ENCODE measurements at places on chromosomes 6 and 20.
A peak's percentile ranks its signal among the peaks of the same experiment; 100 is the strongest.

GRCh38 chr6:100488244-100488643, 23.5 kb upstream of the SIM1 start:
- no peak for DNase-seq

GRCh38 chr20:62899633-62900051, 26.7 kb downstream of the DIDO1 start:
- peak; percentile 37 for DNase-seq

DNA sequence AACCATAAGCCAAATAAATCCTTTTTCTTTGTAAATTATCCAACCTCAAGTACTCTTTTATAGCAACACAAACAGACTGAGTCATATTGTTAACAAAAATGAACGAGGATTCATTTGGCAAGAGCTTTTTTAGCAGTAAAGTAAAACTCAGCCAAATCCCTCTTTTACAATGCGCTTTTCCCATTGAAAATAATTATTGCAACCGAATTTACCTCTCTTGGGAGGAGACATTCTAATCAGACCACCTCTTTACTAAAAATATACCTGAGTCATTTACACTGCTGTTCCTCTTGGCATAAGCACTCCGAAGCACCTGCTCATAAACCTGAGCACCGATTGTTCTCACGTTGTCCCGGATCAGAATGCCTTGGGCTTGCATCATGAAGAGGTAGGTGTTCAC, 57.4 kb downstream of the B4GALT5 start:
- no peak for DNase-seq

DNA sequence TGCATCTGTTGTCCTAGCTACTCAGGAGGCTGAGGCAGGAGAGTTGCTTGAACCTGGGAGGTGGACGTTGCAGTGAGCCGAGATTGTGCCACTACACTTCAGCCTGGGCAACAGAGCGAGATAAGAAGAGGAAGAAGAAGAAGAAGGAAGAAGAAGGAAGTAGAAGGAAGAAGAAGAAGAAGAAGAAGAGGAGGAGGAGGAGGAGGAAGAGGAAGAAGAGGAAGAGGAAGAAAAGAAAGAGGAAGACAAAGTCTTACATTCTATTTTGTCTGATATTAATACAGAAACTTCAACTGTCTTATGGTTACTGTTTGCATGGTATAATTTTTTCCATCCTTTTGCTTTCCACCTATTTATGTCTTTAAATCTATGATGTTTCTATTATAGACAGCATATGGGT, 7.2 kb upstream of the NELFCD start:
- DNase-seq: no peak

DNA sequence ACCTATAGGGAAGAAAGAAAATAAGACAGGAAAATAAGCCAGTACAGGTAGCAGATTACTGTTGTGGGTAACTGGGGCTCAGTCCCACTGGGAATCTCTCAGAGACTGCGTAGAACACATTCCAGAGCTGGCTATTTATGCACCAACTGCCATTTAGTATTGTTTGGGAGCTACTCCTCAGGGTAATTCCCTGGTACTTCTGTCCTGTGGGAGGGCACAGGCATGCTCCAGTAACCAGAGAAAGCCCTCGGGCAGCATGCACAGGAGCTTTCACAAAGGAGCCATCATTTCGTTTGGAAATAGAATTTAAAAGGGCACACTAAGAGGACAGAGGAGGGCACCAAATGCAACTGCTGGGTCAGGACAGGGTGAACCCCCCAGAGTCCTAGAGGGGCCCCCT, 148.0 kb upstream of the LRFN2 start:
- no peak for DNase-seq

DNA sequence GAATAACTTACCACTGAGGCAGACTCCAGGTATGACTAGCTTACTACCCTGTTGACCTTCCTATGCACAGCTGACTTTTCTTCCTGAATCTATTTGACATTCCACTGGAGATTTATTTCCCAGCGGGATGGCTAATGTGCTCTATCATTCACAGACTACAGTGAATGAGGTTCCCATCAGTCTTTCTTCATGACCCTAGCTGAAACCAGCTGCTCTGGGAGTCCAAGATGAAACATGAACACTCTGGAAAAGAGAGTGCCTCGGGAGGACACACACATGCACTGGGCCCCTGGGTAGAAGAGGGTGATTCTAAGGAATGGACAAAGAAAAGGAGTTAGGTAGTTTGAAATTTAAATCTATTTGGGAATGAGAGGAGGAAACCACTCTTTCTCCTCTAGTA, 82.6 kb upstream of the DST start:
- no peak for DNase-seq

DNA sequence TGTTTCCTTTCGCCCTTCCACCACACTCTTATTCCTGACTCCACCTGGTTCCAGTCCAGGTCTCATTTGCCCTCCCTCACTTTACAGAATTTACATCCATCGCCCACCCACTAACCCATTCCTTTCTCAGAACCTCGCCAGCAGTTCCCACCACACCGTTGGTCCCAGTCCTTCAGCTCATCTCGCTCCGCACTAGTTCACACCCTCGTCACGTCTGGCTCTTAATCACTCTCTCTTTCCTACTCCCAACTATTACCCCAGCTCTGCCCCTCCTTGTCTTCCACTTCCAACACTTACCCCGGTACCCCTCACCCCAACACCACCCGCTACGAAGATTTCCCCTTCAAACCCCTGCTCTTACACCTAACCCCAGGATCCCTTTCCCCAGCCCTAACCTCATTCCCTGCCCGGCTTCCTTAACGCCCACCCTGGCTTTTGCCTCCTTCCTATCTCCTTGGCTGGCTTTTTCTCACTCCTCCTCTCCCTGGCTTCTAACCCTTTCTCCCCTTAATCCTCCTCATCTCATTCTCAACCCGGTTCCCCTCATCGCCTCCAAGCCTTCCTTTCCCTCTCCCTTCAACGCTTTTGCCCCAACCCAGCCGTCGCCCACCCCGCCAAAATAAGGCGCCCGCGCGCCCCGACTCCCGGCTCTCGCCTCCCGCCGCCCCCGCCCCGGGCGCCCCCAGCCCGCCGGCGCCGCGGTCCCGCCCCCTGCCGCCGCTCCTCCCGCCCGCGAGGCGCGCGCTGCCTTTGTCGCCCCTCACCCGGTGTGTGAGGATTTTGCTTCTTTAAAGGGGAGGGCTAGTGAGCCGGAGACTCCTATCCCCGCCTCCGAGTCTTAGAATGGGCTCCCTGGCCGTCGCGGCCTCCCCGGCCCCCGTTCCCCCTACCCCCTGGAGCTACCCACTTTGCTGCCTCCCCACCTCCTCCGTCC, 542 bp downstream of the USP49 start:
- peak; percentile 51 for DNase-seq

- DNase-seq: no peak
Measured at GRCh38 chr6:142165227-142165626, 18.2 kb downstream of the VTA1 start.

DNA sequence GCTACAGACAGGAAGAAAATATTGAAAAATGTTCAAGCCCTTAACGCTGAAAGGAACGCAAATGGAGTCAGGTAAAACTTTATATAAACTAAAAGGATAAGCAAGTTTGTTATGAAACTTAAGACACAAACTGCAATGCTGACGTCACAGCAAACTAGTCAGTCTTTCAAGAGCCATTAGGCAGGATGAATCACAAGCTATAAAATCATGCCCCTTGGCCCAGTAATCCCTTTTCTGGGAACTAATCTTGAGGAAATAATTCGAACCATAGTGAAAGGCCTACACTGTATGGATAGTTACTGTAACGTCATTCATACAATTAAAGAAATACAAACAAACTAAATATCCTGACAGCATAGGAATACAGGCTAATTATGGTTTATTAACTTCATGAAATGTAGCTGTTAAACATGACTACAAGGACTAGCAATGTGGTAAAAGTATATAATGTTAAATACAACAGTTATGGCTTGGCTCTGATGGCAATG, 42.7 kb upstream of the HINT3 start:
- DNase-seq: no peak

- DNase-seq: no peak
Measured at GRCh38 chr20:10728873-10729670, 55.3 kb upstream of the JAG1 start.

DNA sequence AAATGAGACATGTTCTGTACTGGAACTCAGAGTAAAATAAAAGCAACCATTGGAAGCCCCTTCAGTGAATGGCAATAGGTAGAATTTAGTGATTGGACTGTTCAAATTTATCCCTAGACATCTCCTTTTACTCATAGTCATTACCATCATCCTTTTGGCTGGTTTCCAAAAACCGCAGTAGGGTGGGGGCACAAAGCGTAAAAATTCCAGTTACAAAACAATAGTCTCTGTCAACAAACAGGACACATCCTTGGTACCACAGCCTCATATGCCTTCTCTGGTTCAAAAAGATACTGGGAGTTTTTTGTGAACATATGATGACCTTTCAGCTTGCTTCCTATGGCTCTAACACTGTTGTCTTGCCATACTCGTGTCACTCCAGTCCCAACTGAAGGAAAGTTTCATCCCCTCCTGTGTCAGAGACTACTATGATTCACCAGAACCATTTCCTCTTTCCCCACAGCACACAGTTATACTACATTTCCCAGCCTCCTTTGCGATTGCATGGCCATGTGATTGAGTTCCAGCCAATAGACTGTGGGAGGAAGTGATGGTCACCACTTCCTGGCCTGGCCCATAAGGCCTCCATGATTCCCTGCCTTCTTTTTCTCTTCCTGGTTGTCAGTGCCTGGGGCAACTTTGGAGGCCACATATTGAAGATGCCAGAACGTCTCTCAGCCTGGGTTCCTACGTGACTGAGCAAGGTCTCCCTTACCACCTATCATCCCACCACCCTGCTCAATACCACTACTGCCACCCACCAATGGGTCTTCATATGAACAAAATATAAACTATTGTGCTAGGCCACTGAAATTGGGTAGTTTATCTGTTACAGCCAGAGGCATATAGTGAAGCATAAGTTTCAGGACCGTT, 162.4 kb downstream of the ID4 start:
- DNase-seq: peak; percentile 42

- DNase-seq: no peak
Measured at GRCh38 chr6:170284866-170285469, 5.9 kb downstream of the DLL1 start.

GRCh38 chr6:124443541-124443940, 518.7 kb upstream of the RNF217 start:
- DNase-seq: no peak

- DNase-seq: no peak
Measured at GRCh38 chr6:89731924-89732567, 87.5 kb downstream of the MDN1 start.

DNA sequence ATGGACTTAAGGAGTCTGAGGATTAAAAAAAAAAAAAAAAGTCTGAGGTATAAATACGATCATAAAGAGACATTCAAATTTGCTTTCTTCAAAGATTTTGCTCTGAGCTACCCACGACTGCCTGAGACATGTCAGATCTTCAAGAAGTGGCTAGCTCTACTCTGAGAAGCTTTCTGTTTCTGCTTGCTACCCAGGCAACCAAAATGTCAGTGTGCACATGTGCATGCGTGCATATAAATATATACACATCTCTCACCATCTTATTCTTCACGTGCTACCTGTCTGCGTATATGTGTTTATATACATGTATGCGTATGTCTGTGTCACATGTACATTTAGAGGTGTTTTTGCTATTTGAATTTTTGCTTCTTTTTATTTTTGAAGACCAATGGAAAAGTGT, 299.6 kb upstream of the STXBP5 start:
- no peak for DNase-seq

DNA sequence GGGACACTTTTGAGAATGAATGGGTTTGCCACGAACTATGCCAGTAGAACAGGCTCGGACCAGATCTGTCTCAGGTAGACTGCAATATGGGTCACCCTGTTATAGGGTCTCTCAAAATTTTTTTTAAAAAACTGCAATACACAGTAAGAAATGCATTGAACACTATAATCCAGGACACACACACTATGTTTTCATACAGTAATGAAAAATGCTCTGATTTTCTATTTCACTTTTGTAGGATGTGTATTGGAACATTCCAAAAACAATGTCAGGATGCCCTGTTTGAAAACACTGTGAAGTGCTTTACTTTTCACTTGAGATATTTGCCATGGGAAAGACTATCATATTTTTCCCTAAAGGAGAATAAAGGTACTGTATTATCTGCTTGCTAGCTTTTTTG, 25.1 kb downstream of the PARD6B start:
- DNase-seq: no peak

- DNase-seq: no peak
Measured at GRCh38 chr20:3209946-3210317, 634 bp downstream of the ITPA start.

DNA sequence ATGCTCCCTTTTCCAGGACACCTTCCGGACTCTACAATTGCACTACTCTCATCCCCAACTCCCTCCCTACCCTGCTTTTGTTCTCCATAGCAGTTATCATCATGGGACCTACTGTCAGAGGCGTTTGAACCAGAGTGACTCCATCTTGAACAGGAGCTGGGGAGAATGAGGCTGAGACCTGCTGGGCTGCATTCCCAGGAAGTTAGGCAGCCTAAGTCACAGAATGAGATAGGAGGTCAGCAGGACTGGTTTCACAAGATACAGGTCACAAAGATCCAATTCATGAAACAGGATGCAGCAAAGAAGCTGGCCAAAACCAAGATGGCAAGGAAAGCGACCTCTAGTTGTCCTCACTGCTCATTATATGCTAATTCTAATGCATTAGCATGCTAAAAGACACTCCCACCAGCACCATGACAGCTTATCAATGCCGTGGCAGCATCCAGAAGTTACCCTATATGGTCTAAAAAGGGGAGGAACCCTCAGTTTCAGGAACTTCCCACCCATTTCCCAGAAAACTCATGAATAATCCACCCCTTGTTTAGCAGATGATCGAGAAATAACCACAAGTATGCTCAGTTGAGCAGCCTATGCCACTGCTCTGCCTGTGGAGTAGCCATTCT, 15.6 kb downstream of the SLC13A3 start:
- DNase-seq: no peak

DNA sequence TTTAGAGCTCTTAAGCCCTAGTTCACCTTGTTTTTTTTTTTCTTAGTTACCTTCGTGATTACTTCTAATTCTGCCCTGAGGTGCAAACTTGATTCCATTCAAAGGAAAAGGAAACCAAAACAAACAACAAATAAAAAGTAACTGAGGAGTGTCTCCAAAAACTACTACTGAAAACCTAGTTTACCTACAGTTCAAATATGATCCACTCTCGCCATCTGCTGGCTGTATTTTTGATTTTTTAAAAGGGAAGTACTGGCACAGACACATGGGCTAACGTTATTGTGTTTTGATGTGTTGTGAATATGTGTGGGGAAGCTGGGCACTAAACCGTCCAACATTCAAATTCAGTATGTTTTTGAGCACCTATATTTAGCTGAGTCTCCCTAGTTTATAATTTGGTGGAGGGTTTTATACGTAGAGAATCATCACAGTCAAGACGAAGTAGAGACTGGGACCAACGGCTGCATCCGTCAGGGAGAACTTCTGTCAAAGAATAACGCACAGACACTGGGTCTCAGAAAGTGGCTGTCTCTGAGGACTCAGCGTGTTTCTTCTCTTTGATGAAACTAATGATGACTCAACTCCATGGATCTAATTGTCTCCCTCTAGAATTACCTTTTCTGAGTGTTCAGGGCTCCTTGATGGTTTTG, 373.5 kb upstream of the BTBD3 start:
- DNase-seq: peak; percentile 46

All from D341Med (cell line).